Activated CD4-positive, alpha-beta T cell treated with anti-CD3 and anti-CD28 coated beads, Interleukin-2, Interleukin-4, amounts not matched to agents 100 ng/mL and 50 ng/mL, durations not matched to agents 16 hours and 8 hours (primary cell): ENCODE measurements at places on chromosomes 2 and 18.

GRCh38 chr18:59954241-59954640, 54.4 kb downstream of the PMAIP1 start:
- no peak for DNase-seq

DNA sequence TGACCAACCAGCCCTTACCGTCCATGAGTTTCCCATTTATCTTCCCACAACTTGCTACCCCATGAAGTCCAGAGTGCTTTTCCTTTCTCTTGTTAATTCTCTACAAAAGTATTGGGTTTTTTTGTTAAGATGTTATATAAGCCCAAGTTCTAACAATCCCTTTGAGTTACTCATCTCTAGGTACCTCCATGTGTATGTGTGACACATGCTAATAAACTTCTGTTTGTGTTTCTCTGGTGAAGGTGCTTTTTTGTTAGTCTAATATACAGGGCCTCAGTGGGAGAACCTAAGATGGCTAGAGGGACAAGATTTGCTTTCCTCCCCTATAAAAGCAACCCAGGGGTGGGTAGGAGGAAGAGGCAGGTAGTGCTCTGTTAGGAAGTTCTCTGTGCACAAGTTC, 31.8 kb upstream of the RMDN2 start:
- no peak for DNase-seq

GRCh38 chr2:115484486-115484885, 1042.0 kb downstream of the DPP10 start:
- no peak for DNase-seq

GRCh38 chr2:191302459-191303139, 57.4 kb downstream of the MYO1B start:
- no peak for DNase-seq

DNA sequence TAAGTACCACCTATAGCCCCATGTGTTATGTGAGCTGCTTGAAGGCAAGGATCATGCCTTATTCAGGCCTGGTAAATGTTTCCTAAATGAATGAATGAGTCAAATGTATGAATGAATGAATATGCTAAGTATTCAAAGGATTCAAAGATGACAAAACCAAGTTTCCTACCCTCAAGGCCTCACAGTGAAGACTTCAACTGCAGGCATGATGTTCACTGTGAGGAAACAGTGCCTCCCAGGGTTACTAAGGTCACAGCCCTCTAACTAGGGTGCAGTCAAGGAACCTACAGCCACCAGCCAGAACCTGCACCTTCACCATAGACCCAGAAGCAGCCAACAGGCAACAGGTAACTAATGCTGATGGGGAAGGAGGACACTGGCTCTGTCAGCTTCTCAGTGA, 69.3 kb downstream of the SUMO1 start:
- DNase-seq: no peak

GRCh38 chr18:73835656-73836364, 311.8 kb downstream of the FBXO15 start:
- no peak for DNase-seq

- DNase-seq: no peak
Measured at GRCh38 chr2:239179851-239180371, 220.9 kb downstream of the HDAC4 start.

GRCh38 chr2:40548521-40548920, 96.6 kb upstream of the SLC8A1 start:
- DNase-seq: no peak

GRCh38 chr2:238128534-238129001, 9.9 kb upstream of the KLHL30 start:
- DNase-seq: no peak

- no peak for DNase-seq
Measured at GRCh38 chr18:24611075-24611474, 150.6 kb downstream of the HRH4 start.

DNA sequence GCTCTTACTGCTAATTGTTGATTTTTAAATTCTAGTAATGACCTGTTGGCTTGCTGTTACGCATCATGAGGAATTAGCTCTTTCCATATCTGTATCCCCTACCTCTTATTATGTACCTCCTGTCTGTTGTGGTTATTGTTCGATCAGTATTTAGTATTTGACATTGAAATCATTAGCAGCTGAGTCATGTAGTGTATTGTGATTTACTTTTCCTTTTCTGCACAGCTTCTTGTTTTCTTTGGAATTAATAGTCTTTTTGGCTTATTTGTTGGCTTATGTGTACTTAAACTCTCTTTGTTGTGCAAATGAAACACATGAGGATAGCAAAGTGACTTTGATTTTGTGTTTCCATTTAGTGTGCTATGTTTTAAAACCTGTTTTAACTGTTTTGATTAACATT, 4.3 kb downstream of the EPB41L5 start:
- DNase-seq: no peak

DNA sequence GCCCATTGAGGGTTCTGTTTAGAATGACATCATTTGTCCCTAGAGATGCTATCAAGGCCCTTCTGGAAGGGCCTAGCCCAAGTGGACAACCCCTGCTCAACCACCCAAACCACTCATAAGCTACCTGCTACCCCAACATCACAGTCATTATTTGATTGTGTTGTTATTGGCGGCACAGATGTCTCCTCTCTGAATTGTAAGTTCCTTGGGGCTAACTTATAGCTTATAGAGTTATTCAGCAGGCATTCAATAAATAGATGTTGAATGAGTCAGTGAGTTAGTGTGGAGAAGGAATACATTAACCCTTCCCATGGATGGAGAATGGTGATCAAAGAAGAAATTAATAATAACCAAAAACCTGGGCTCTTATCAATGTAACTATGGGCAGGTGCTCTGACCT, 80.0 kb downstream of the ACAA2 start:
- DNase-seq: no peak

- DNase-seq: no peak
Measured at GRCh38 chr18:68454511-68455228, 260.2 kb downstream of the TMX3 start.

DNA sequence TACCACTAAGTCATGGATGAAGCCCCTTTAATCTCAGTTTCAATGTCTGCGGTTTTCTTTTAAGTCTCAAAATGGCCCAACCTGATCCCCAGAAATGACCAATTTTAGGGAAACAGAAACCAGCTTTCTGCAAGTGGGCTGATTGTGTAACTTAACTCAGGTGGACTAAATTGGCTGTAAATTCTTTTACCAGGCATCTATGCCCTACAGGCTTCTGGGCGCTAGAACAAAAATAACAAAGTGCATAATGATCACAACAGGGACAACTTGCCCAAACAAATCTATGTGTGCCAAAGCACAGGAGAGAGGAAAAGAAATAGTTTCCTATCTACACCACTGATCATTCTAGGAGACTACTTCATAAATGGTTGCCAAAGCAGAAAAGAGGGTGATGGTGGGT, 112.3 kb upstream of the SETBP1 start:
- DNase-seq: no peak

DNA sequence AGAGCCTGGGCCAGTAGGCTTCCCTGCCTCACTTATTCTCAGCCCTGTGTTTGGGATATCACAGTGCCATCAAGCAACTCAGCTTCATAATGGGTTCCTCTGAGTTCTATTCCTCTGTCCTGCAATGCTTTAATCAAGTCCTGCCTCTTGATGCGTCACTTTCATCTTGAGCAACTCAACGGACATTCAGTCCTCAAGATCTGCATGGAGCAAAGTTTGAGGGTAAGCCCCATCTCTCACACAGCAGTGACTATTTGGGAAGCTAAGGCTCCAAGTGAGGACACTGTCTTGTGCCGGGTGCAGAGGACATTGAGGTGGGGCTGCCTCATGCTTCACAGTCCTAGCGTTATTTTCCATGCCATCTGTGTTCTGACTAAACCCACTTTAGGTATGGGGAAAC, 50.9 kb upstream of the PLB1 start:
- DNase-seq: no peak

DNA sequence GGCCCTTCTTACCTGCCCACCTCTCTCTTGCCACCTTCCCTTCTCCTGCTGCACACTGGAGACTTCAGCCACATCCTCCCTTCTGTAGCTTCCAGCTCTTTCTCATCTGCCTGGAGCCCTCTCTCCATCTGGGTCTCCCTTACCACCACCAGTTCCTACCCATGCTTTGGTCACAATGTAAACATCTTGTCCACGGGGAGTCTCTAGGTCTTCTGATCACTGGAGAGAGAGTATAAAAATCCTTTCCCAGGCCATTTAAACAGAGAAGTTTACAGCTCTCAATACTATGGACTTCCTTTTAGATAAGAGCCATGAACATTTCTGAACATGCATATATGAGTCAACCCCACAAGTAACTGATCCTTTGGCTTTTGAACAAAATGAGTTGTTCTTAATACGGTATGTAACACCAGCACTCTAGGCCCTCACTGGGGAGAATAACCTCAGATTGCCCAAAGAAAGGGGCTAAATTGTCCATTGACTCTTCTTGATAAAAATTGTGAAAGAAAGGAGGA, 5.8 kb downstream of the ARHGAP25 start:
- DNase-seq: peak; percentile 62

DNA sequence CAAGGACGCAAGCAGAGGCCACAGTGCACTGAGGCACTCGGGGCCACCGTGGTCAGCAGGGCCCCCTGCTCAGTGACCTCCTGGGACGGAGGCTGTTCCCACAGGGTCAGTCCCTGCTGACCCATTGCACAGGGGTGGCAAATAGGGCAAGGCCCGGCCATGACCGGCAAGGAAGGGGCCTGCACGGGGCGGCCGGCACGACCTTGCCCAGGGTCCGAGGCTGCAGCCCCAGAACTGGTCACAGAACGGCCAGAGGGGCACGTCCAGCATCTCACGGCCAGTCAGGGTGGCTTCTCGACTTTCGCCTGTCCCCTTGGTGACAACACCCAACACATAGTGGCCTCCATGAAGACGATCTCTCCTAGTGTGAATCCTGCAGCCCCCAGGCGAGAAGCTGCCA, 27.6 kb upstream of the OTOS start:
- DNase-seq: no peak

DNA sequence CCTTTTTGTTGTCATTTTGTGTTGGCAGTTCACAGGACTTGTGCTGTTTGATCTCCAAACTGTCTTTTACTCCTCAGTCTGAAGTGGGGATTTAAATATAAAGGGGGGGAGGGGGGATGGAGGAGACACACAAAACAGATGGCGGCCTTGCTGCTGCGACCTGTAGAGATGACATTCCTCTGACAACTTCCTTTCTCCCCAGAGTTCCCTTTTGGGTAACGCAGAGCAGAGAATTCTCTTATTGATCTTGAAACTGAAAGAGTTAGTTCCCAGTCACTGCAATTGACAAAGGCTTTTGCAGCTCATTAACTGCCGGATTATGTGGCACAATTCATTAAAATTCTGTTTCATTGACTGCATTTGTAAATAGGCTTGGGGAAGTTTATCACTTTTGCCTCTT, 279.3 kb downstream of the TSN start:
- DNase-seq: no peak

DNA sequence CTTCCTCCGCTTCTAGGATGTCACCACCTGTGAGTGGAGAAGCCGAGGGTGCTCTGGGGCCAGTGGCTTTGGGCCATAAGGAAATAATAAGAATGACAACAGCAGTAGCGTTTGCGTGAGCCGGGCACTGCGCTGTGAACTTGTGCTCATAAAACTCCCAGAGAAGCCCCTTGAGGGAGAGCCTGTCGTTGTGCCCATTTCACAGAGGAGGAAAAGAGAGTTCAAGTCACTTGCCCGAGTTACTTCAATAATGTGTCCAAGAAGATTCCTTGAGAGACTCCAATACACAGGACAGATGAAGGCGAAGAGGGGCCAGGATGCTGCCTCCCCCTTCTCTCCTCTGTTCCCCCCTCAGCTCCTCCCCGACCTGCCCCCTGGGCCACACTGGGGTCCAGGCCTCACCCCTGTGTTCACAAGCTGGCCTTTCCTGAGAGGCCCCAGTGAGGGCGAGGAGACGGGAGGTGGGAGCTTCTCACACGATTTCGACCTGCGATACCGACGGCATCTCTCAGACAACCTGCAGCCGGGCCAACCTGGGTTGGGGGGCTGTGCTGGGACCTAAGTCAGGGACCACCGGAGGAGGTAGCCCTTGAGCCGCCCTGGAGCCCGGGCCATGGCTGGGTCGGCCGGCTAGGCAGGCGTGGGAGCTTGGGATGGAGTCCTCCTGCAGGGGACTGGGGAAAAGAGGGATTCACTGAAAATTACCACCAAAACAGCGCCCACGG, 53.5 kb upstream of the UBE2F start:
- DNase-seq: no peak

DNA sequence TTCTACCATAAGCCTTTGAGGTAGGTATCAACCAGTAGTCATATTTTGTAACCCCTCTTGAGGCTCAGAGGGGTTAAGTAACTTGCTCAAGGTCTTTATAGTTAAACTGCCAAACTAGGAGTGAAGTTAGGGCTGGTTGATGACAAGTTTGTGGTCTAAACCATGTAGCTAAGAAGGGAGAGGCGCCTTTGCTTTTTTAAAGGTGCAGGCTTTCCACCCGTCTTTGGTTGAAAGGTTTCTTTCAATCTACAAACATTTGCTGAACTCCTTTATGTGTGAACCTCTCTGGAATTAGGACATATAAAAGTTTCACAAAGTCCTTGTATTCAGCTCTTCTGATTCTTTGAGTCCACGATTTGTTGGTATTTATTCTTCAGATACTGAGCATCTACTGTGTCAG, 2.4 kb upstream of the MTA3 start:
- no peak for DNase-seq

GRCh38 chr2:39487398-39488250, 50.5 kb upstream of the MAP4K3 start:
- DNase-seq: no peak

- DNase-seq: no peak
Measured at GRCh38 chr2:186093174-186093573, 354.6 kb downstream of the FSIP2 start.

DNA sequence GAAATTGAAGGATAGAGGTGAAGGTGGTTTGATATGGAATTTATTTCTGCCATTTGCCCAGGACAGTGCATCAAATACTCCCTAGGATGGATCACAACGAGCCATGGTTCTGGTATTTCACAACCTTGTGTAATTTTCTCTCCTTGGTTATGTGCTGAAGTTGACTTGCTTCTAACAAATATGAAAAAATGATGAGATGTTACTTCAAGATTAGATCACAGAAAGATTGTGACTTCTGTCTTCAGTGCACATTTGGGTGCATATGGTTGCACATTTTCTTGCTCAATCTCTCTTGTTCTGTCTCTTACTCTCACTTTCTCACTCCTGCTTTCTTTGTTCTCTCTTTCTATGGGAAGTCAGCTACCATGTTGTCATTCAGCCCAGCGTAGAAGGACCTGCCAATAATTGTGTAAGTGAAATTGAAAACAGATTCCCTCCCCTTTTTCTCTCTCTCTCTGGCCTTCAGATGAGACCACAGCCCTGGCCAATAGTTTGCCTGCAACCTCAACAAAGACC, 104.6 kb upstream of the RMDN2 start:
- DNase-seq: no peak

- DNase-seq: no peak
Measured at GRCh38 chr2:160014227-160014626, 48.2 kb downstream of the PLA2R1 start.

DNA sequence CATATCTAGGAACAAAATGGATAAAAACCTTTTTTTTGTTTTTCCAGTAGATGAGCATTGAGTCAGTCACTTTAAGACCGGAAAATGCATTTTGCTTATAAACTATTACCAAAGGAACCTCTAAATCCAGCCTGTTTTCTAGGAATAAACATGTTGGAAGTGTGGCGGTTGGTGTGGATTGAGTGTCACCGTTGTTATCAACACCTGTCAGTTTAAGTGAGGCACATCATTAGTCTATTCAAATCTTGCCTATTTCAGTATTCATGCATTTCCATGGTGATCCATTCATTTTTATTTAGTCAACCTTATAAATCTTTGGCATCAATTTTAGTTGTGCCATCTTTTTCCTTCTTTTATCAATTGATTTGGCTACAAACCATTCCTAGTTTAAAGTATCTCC, 3.3 kb downstream of the KLHL29 start:
- DNase-seq: no peak
